Right renal cortex interstitium (tissue), 3 donors: ENCODE measurements at places on chromosomes 1 and 21. TPM values are rescaled to one million over a fixed set of nuclear protein-coding genes. Genes with fewer than 3 reads are reported as not detected.
A peak's percentile ranks its signal among the peaks of the same experiment; 100 is the strongest.

- no peak for DNase-seq
Observed at GRCh38 chr1:189036628-189037027, 1441.0 kb downstream of the BRINP3 start.

GRCh38 chr1:154453574-154454352 is 48.3 kb upstream of the TDRD10 start:
- DNase-seq, result no peak

GRCh38 chr1:170351366-170351946 is 180.5 kb upstream of the GORAB start:
- DNase-seq, result no peak

GRCh38 chr1:194024659-194025058 is 838.2 kb upstream of the B3GALT2 start:
- DNase-seq, result no peak

- DNase-seq, result no peak
Observed at GRCh38 chr1:26164036-26164860, 4.5 kb downstream of the C1orf232 start.

- DNase-seq, result no peak
Observed at GRCh38 chr1:84434801-84435549, 36.7 kb downstream of the DNASE2B start.

GRCh38 chr1:15469361-15469760 is 6.5 kb upstream of the CELA2B start:
- no peak for DNase-seq

DNA sequence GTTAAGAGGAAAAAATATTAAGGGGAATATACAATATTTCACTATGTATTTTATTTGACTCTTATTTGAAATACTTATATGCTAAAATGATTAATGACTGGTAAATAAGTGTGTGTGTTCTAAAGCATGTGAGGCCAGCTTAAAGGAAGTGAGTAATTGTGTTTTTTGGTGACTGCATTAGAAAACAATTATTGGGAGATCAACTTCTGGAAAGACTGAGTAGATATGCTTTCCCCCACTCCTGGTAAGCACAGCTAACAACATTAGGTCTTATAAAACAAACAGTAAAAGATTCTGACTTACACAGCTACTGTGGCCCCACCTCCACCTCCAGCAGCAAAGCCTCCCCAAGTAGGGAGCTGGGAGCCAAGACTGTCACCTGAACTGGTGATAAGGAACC is 403.0 kb downstream of the SRGAP2C start:
- DNase-seq, result no peak

DNA sequence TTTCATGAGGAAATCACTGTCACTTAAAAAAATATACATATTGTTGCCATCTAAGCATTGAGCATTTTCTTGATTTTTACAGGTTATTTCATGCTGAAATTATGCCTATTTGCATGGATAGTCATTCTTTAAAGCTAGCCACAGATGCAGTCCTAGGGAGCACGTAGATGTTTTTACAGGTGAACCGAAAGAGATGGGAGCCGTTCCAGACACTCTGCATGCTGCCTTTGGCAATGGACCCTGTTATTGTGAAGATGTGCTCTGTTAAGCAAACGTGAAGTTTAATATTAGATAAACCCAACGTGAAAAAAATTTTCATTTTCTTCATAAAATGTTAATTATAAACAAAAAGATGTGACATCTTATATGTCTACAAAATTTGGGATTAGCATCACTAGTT is 7.1 kb downstream of the PROX1 start:
- DNase-seq, result no peak

- no peak for DNase-seq
Observed at GRCh38 chr1:9855186-9855585, 31.4 kb upstream of the CLSTN1 start.

DNA sequence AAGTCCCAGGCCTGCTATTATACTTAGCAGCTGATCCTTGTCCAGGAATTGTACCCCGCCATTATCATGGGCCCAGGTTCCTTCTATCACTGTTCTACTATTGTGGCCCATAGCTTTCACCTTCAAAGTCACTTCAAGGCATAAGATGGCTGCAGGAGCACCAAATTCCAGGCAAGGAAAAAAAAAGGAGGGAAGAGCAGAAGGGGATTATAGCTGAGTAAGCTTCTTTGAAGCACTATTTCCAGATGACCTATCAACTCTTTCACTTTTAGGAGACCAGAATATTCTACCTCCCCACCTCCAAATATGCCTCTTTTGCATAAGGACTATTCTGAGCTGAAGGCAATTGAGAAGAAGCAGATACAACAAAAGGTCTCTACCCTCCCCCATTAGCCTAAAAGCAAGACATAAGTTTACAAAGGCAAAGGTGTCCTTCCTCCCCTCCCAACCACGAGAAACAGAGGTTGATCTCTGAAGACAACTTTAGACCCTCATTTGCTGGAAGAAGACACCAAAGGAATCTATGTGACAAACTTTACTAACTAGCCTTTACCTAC is 41.8 kb downstream of the PTAFR start:
- no peak for DNase-seq

DNA sequence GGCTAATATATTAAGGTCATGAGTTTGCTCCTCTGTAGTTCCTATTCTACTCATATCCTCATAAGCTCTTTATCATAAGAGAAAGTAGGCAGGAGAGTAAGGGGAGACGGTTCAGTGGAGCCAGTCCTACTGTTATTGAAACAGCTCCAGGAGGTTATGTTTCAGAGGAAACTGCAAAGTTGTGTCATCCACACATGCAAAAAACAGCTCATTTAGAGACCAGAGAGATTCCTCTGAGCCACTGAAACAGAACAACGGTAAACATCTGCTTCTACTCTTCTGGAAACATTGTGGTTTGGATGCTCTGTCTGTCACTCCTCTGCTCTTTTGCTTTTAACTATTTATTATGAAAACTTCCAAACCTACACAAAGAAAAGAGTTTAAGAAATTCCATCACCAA is 66.3 kb upstream of the PPP2R5A start:
- peak; percentile 70 for DNase-seq

- no peak for DNase-seq
Observed at GRCh38 chr1:214066936-214067335, 79.2 kb downstream of the PROX1 start.

DNA sequence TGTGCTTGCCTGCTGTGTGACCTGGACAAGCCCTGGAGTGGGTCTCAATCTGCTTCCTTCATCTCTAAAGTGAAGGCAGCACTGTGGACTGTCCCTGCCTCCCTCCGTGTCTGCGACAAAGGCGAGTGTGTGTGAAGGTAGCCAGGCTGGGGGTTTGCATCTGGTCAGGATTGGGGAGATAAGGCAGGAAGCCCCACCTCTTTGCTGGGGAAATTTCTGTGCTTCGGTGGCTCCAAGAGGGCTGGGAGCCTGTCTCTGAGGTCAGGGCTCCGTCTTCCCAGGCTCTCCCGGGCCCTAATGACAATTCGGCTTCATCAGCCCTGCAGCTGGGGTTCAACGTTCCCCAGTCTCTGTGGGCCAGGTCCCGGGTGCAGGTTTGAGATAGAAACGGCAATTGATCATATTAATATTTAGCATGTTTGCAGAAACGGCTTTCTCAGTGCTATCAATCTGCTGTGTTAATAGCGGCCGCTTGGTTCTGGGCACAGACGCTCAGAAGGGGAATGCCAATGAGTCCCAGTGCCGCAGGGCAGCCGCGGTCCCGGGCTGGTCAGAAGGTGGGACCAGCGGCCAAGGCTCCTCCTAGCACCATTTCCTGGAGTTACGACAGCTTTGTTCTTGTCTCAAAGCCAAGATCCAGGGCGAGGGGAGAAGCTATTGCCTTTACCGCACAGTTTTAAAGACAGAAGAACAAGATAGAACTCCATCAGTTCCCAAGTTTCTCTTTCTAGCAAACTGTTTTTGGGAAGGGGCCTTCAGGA is 105.7 kb downstream of the PRDM16 start:
- DNase-seq, result no peak

DNA sequence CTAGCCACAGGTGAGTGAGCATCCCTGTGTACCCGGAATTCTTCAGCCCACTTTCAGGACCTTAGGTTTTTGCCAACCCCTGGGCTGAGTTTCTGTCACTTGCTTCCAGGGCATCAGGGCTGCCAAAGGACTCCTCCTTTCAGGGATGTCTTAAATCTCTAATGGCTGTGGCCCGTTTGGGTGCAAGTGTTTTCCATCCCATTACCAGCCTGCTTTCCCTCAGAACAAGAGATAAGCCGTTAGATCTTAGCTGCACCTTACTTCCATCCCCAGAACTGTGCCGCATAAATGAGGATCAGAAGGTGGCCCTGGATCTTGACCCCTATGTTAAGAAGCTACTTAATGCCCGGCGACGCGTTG is 652 bp downstream of the SNAPIN start:
- no peak for DNase-seq

C8A gene
- not detected for polyA plus RNA-seq

SOAT1 gene
- polyA plus RNA-seq, result 33.6 TPM

OR2T11 gene
- not detected for polyA plus RNA-seq

NPHS2 gene
- 513 TPM for polyA plus RNA-seq

NFASC gene
- polyA plus RNA-seq, result 13.3 TPM

NUP210L gene
- polyA plus RNA-seq, result 0.04 TPM

GNAT2 gene
- not detected for polyA plus RNA-seq

SHISA4 gene
- polyA plus RNA-seq, result 15.5 TPM

RAB7B gene
- polyA plus RNA-seq, result 2.4 TPM

KCNK1 gene
- polyA plus RNA-seq, result 6.7 TPM

LCE3E gene
- polyA plus RNA-seq, result not detected

SPSB1 gene
- 11.6 TPM for polyA plus RNA-seq

MTMR11 gene
- polyA plus RNA-seq, result 36.6 TPM

CXADR gene
- polyA plus RNA-seq, result 39.1 TPM

TDRD5 gene
- 4.7 TPM for polyA plus RNA-seq
